Upper lobe of right lung (tissue), 1 donor: ENCODE measurements at places on chromosomes 3 and 15. TPM values are rescaled to one million over a fixed set of nuclear protein-coding genes. Genes with fewer than 3 reads are reported as not detected.

DNA sequence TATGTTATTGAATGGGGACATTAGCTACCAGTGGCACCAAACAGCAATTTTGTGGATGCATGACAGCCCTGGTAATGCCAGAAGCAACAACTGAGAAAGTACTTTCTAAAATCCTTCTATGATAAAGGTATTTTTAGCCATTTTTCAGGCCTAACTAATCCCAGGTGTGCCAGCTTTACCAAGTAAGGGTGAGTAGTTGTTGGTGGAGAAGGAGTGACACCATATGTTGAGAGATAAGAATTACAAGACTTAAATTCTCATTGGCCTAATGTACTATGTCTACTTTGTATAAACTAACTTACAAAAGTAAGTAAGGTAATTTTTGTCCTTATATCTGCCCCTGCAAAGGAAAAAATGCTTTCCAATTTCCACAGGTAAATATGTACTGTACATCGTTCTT is 4.1 kb upstream of the COX17 start:
- DNase-seq: no peak

DNA sequence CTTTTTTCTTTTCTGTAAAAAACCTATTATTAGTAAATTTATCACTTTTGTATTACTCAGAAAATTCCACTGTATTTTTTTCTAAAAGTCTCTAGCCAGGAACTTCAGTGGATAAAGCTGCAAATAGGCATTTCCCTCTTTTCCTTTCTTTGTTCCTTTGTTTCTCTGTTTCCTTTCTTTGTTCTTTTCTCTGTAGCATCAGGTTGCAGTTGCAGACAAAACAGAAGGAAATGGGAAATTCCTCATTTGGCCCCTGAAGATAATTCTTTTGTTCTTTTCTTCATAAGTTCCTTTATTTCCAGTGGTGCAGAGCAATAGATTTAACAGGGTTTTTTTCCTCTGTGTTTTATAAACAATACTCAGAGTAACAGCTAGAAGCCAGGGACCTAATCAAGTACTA is 416.5 kb downstream of the TBL1XR1 start:
- DNase-seq: no peak

DNA sequence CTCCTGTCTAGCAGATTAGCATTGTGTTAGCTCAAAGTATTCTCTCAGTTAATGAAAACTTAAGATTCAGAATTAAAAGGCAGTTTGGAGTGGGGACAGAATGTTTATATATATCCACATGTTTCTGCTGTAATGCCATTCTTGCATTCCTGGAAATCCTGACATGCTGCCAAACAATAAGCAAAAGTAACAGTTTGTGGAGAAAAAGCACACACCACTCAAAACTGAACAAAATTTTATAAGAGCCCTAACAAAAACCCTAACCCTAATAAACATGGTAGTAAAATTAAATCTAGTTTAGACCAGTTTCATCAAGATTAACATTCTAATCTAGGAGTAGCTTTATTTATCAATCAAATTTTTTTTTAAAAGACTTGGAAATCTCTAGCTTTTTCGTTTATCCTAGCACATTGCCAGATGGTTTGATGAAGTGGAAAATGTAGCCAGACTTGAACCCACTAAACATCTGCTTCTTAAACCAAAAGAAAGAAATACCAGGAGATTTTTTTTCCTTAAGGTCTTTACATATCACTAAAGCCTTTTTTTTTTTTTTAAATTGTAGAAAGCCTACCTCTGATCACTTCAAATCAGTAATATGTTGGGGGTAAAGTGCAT is 3.7 kb downstream of the TCAIM start:
- no peak for DNase-seq

DNA sequence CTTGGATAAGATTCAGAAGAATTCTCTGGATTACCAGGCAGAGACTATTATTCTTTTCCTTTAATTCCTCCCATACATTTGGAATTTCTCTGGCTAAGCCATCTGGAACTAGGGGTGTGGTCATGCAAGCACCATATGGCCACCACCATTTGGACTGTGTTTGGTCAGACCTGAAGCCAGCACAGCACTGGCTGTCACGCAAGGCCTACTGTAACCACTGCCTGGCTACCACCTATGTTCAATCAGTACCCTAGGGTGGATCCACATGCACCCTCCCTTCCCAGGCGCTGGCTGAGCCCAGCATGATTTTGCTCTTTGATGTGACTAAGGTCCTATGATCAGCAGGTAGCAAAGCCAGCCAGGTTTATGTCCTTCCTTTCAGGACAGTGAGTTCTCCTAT is 287.8 kb upstream of the GOLIM4 start:
- no peak for DNase-seq

SLC22A13 gene
- 0.41 TPM for total RNA-seq

DNA sequence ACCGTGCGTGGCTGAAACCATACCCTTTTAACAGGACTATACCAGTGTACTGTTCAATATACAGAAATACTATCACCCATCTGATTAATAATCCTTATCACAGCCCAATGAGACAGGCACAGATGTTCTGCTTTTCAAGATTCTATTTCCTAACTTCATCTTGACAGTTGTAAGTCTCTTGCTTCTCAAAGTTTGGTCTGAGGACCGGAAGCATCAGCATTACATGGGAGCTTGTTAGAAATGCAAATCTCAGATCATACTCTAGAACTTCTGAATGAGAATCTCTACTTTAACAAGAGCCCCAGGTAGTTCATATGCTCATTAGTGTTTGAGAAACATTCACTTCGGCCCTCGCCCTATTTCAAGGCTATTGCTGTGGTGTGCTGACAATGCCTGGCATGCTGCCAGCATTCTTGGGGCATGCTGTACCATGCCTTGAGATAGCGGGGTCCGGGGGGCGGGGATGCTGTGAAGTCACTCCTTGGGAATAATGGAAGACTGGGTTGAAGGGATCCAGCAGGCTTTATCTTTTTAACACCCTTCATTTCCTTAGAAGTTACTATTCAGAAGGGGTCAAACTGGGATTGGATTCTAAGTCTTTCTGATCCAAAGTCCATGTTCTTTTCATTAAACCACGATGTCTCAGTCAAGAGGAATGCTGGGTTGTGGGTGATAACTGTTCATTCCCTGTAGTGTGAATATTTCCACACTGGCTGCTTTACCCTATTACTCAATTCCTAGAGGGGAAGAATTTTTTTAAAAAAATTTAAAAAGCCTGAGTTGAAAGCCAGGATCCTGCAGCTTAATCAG is 194.7 kb downstream of the LPP start:
- no peak for DNase-seq

GRCh38 chr15:67892559-67893377 is 52.9 kb upstream of the RNU6-1 start:
- no peak for DNase-seq

DNA sequence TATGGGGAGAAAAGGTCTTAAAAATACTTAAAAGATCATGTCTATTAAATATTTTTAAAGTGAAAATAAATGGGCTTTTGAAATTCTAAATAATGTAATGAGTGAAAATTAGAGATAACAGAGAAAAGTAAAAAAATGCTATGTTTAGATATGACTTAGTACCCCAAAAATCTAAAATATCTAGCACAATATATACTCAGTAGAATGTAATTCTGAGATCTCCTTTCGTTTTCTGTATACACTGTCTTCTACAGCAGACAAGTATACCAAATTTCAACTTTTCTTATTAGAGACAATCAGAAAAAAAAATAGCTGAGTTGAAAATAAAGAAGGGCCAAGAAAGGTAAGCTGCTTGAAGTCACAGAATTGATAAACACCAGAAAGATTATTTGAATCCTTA is 140.8 kb downstream of the ADAM10 start:
- DNase-seq: no peak

B2M gene
- 4,033 TPM for total RNA-seq

GRCh38 chr15:42035435-42035761 is 14.6 kb upstream of the PLA2G4E start:
- DNase-seq: no peak

TEX9 gene
- total RNA-seq: 7.0 TPM

DNA sequence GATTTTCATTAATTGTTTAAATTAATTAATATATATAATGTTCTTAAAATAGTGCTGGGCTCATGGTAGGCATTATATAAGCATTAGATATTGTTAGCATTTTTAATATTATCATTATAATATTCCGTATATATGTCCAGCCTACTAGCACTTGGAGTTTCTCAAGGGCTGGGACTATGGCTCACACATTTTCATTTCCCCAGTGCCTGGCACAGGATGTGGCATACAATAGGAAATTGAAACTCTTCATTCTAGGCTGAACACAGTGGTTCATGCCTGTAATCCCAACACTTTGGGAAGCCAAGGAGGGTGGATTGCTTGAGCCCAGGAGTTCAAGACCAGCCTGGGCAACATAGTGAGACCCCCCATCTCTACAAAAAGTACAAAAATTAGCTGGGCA is 170.4 kb downstream of the RSL24D1 start:
- DNase-seq: no peak

DNA sequence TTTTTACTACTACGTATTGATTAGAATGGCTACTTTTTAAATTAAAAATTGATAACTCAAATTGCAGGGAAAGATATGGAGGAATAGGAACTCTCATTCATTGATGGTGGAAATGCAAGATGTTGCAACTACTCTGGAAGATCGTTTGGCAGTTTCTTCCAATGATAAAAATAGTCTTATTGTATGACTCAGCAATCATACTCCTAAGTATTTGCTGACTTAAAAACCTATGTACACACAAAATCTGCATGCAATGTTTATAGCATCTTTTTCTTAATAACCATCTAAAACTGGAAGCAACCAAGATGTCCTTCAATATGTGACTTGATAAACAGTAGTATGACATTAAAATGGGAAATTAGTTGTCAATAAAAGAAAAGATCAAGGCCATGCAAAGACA is 87.4 kb upstream of the LRRC3B start:
- DNase-seq: no peak

GRCh38 chr3:74537857-74538256 is 76.6 kb downstream of the CNTN3 start:
- no peak for DNase-seq

PARP15 gene
- 9.7 TPM for total RNA-seq

DNA sequence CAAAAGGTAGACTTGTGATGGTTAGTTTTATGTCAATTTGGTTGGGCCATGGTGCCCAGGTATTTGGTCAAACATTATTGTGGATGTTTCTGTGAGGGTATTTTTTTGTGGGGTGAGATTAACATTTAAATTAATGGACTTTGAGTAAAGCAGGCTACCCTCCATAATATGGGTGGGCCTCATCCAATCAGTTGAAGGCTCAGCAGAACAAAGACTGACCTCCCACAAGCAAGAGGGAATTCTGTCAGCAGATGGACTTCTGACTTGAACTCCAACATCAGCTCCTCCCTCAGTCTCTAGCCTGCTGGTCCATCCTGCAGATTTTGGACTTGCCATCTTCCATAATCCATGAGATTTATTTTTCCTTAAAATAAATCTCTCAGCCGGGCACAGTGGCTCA is 55.6 kb upstream of the BNC1 start:
- no peak for DNase-seq

DNA sequence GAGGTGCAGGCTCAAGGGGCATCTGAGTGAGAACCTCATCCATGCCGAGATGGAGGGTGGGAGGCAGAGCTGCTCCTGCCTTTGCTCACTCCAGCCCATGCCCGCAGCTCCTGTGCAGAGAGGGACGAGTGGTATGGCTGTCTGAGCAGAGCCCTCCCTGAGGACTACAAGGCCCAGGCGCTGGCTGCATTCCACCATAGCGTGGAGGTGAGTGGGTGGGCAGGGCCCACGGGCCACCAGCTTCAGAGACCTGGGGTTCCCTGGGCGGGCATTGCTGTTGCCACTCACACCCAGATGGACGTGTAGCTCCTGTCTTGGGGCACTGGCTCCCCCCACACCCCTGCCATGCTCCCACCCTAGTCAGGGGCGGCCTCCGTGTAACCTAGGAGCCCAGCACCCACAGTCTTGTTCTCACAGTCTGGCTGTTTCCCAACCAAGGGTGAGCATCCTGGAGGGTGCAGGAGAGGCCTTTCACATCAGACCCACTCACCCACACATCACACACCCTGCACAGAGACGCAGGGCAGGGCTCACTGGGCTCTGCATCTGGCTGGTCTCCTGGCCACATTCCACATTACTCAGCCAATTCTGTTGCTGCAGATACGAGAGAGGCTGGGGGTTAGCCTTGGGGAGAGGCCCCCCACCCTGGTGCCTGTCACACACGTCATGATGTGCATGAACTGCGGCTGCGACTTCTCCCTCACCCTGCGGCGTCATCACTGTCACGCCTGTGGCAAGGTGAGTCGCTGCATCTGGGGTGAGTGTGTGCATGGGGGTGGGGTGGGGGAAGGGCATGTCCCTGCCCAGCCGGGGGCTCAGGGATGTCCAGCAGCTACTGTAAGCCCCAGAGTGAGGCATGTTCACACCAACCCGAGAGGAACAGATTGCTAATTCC is 25.3 kb upstream of the NR2C2 start:
- DNase-seq: peak; percentile 61

DNA sequence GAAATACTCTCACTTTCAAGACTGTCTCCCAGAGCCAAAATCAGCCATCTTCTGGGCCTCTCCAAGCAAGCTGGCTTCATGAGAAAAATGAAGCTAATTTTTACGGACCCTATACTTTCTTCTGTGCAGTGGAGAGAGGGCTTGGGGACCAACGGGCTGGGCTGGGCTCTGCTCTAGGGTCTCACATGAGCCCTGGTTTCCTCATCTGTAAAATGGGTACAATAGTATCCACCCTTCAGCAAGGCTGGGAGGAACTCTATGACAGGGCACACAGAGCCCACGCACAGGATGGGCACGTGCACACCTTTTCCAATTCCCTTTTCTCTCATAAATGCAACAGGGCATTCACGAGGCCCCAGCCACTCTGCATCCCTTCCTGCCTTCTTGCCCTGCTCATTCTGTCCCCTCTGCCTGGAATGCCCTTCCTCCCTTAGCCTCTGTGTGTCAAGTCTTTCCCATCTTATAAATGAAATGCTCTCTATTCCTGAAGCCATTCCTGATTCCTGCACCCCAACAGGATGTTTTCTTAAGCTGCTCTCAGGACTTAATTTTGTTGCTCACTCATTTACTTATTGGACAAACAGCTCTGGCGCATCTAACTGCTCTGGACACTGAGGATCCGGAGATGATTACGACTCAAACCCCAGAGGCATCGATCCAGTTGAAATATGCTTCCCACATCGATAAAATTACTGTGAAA is 32.9 kb upstream of the SEC13 start:
- no peak for DNase-seq

DNA sequence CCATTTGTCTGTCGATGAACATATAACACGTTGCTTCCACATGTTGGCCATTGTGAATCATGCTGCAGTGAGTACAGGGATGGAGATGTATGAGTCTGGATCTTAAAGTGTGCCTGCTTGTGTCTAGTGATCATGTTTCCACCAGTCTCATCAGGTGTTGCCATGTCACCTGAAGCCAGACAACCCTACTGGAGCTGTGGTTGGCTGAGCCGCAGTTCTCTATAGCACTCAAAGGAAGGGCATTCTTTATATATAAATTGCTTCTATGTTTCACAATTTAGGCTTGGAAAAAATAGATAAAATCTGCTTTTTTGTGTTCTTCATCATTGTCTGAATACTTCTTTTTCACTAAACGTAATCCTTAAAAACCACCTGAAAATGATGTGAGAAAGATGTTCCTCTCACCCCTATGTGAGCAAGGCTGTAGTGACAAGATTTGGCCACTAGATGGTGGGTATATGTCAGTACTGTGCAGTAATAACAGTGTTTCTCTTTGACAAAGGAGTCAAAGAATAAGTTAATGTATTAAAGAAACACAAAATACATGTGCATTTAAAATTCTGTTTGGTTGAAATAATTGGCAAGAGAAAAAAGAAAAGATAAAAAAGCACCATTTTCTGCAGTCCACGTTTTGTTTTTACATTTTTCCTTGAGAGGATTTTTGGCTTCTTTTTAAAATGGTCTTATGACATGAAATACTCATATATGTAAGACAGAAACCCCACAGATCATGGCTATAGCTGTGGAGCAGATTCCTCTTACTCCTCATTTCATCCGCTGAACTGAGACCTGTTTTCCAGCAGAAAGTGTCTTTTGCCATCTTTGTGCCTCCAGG is 394.5 kb upstream of the DPPA4 start:
- DNase-seq: no peak
